IMR-90 (cell line): ENCODE measurements at places on chromosomes 3 and 15.

DNA sequence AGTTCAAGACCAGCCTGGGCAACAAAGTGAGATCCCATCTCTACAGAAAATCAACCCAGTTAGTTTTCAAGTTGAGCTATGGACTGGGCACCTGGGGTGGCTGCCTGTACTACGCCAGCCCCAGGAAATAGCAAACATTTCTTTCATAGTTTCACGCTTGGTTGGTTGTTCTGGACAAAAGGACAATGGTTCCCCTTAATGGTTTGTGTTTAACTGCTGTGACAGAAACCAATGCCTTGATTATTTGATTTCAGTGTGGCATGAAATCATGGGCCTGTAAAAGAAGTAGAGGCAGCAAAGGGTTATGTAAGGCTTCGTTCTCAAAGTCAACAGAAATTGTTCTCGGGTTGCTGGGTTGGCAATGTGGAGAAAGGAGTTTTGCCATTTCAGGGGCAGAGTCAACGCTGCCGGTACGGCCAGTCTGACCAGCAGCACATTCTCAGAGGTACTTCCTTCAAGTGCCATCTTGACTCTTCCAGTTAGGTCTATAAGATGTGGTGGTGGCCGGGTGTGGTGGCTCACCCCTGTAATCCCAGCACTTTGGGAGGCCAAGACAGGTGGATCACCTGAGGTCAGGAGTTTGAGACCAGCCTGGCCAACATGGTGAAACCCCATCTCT is 12.7 kb downstream of the LCMT2 start:
- no peak for DNase-seq

- no peak for DNase-seq
Measured at GRCh38 chr3:133472889-133473288, 73.0 kb downstream of the BFSP2 start.

DNA sequence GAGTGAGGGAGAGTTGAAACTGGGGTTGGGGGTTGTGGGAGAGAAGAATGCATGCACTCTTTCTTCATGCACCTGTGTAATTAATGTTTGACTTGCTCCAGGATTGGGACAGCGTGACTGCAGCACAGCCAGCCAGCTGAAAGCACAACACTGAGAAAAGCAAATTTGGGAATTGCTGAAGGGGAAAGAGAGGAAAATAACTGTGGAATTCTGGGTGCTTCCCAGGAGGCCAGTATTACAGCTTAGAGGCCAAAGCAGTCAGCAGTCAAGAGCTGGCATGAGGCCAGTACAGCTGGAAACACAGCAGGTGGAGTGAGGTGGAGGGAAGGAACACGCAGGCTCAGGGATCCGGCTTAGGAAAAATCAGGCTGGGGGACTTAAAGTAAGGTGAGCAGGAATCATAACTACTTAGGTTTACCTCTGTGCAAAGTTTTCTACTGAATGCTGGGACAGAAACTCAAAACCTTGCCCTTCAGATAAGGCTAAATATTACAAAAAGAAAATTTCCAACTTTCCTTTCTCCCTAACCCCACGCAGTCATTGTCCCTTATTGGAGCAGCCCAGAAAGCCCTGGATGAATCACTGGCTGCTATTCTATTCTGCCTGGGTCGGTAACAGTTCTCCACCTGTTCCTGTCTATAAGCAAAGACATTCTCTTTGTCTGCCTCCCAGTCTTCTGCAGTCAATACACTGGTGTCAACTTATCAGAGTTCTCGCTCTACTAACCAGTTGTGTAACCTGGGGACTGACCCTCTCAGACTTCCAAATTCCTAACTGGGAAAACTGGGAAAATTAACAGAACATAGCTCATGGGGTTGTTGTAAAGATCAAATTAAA is 167.2 kb downstream of the MAGI1 start:
- peak; percentile 26 for DNase-seq

GRCh38 chr3:142925140-142925539 is 36.3 kb upstream of the PCOLCE2 start:
- no peak for DNase-seq

DNA sequence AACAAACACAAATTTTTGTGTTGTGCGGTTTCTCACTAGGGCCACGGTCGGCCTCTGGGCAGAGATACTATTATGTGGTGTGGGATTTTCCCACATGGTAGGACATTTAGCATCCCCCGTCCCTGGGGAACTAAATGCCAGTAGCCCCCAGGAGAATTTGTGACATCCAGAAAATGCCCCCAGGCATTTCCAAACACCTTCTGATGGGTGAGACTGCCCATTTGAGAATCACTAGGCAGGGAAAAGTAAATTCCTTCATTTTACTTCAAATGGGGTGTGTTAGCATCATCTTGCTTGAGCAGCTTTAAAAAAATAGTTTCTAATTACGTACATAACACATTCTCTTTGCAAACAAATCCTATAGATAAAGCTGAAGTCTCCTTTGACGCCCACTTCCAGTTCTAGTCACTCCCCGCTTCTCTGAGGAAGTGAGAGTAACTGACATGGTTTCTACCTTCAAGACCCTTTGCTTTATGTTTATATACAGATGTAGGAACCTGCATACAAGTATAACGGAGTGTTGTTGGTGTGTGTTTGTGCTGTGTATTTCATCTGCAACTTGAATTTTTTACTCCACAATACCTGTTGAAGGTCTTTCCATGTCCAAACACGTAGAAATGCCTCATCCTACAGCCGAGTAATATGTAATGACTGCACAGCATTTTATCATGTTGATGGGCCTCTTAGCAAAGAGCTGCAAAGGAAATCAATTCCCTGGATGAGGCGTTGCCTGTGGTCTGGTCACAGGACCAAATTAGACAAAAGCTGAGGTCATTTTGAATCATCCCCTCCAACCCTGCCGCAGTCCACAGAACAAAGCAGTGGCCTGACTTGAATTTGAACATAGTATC is 31.4 kb upstream of the ZBTB38 start:
- peak; percentile 87 for DNase-seq

- DNase-seq, result peak; percentile 25
Measured at GRCh38 chr3:13380971-13381370, 39.2 kb downstream of the NUP210 start.

DNA sequence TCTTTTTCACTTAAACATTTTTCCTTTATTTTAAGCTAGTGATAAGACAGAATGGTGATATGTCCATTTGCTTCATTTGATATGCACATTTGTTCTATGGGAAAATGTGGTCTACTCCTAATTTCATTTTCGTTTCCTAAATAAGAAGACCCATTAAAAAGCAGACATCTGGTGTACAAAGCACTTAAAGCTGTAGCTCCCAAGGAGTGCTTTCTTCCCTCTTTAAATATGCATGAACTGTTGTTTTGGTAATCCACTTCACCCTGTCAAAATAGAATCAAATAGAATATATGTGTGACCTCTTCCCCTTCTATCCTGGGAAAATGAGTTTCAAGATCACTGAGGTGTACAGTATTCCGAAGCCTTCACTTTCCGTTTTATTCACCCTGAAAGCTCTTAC is 182.8 kb downstream of the ROBO2 start:
- no peak for DNase-seq

GRCh38 chr15:64249883-64250575 is 87.2 kb upstream of the PPIB start:
- DNase-seq, result peak; percentile 56

GRCh38 chr3:138389841-138390581 is 41.6 kb downstream of the MRAS start:
- DNase-seq, result peak; percentile 94

GRCh38 chr3:57840473-57840872 is 84.4 kb downstream of the SLMAP start:
- no peak for DNase-seq

- peak; percentile 26 for DNase-seq
Measured at GRCh38 chr3:100277255-100277800, 16.5 kb downstream of the TBC1D23 start.

DNA sequence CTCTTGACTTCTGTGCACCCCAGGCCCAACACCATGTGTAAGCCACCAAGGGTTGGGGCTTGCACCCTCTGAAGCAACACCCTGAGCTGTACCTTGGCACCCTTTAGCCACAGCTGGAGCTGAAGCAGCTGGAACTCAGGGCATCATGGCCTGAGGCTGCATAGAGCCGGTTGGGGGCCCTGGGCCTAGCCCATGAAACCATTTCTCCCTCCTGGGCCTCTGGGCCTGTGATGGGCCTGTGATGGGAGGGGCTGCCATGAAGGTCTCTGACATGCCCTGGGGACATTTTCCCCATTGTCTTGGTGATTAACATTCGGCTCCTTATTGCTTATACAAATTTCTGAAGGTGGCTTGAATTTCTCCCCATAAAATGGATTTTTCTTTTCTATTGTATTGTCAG is 22.4 kb upstream of the ADAMTSL3 start:
- DNase-seq, result no peak

GRCh38 chr3:102177075-102177755 is 257.6 kb upstream of the ZPLD1 start:
- no peak for DNase-seq

DNA sequence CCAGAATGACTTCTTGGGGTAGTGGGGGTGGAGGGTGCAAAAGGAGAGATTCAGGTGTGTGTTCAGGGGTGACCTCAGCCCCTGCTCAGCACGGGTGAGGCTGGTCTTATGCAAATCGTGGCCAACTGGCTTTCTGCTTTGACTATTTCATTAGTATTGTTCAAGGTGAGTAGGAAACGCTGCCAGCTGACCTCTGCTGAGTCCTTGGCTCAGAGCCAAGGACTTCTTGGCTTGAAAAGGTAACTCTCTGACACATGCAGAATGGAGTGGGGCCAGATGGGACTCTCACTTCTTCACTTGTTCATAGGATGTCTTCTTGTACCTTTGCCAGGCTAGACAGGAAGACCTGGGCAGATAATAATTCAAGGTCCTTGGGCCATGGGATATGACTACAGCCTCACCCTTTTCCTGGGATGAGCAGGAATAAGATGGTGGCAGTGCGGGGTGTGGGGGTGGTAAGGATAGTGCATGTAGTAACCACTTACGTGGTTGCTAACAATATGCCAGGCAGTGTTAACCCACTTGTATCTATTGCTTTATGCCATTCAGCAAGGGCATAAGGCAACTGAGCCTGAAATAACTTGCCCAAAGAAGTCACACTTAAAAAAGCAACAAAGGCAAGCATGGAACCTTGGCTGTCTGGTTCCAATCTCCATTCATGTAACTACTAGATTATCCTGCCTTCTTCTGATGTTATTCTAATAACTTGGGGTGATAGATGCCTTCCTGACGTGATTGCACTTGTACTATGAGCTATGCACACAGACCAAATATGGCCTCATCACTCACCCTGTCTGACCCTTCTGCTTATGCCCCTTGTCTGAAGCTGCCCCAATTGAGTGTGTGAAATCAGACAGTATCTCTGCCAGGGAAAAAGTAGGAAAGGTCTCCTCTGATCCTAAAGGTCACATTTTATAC is 193.1 kb downstream of the NR1D2 start:
- no peak for DNase-seq

GRCh38 chr3:157475921-157476414 is 27.2 kb downstream of the VEPH1 start:
- DNase-seq, result peak; percentile 93

GRCh38 chr3:64496786-64497490 is 190.9 kb downstream of the ADAMTS9 start:
- no peak for DNase-seq

- no peak for DNase-seq
Measured at GRCh38 chr3:39524107-39524506, 56.6 kb downstream of the MOBP start.

- DNase-seq, result no peak
Measured at GRCh38 chr15:56244811-56245576, 1.3 kb upstream of the RFX7 start.

DNA sequence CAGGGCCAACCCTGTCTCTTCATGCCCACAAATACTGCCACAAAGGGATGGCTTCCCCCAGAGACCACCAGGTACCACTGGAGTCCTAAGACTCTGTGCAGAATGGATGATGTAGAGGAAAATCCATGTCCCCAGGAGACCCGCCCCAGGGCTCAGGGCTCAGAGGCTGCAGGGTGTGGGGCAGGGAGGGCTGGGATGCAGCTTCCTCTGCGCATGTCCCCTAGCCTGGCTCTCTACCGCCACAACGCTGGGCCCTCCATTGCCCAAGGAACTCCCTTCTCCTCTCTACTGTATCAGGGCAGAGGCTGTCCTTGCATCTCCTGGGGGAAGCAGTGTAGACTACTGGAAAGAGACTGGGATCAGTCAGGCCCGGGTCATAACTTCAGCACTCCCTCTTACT is 19.5 kb upstream of the TICRR start:
- DNase-seq, result no peak

DNA sequence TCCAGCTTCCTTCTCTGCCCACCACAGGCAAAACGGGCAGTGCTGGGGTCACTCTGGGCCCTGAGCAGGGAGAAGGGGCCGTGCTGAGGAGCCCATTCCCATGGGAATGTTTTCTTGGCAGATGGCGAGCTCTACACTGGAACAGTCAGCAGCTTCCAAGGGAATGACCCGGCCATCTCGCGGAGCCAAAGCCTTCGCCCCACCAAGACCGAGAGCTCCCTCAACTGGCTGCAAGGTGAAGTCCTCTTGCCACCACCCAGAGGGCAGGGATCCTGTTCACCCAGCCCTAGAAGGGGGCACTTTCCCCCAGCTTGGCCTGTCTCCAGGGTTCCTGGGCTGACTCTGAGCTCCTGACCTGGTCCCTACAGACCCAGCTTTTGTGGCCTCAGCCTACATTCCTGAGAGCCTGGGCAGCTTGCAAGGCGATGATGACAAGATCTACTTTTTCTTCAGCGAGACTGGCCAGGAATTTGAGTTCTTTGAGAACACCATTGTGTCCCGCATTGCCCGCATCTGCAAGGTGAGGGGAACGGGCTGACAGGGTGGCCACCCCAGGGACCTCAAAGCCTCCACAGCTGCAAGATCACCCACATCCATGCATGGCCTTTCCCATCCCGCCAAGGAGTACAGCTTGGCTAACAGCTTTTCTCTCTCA is 12.4 kb downstream of the CIB1 start:
- peak; percentile 86 for DNase-seq

- no peak for DNase-seq
Measured at GRCh38 chr3:183613366-183614285, 21.8 kb upstream of the KLHL24 start.

GRCh38 chr3:64047787-64048186 is 24.5 kb upstream of the PSMD6 start:
- DNase-seq, result no peak
